ENCODE measurements at places on chromosomes 5 and 9. TPM values are rescaled to one million over a fixed set of nuclear protein-coding genes. Genes with fewer than 3 reads are reported as not detected.

DNA sequence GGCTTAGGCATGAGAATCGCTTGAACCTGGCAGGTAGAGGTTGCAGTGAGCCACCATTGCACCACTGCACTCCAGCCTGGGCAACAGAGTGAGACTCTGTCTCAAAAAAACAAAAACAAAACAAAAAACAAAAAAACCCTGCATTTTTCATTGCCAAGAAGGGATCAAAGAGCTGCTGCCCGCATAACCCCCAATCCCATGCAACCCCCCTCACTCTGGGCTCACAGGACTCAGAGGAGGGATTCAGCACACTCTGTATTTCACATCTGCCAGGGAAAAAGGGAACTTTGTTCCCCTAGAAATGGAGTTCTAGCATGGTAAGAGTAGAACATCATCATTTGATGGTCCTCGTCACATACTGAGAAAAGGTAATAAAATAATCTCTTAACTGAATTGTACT is 153.9 kb upstream of the GNA14 start:
- no peak for ATAC-seq

Gene TEK
- total RNA-seq: 1.9 TPM

DNA sequence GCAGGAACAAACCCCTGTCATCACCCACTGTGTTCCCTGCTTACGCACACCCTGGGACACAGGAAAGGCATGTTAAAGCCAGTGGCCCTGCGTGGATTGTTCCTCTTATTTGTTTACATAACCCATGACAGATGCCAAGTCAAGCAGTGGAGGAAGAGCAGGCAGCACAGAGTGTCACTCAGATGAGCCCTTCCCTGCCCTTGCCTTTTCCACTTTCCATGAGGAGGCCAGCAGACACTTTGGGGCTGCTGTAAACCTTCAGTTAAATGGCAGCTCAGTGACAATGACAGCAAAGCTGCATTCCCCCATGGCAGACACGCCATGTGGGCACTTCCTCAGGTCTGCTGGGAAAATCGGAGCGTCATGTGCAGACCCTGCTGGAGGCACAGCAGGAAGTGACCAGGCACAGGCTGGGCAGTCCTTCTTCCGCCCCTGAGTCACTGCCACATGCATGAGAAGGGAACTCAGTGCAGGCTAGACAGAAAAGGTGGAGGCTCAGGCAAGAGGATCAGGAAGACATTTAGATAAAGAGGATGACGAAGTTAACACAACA is 216.8 kb upstream of the PIK3R1 start:
- ATAC-seq: peak; percentile 66

Gene COL23A1
- total RNA-seq: 0.32 TPM

Gene ANXA1
- total RNA-seq: 4,910 TPM

DNA sequence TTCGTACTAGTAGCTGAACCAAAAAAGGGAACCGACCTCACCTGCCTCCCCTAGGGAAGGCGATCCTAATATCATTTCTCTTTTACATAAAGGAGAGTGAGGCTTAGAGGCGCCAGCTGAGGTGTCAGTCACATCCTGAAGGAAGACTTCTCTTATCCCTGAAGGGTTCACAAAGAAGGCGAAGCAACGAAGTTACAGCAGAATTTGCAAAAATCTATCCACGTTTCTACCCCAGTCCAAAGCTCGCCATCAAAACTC is 598 bp upstream of the KIAA1191 start:
- no peak for ATAC-seq

DNA sequence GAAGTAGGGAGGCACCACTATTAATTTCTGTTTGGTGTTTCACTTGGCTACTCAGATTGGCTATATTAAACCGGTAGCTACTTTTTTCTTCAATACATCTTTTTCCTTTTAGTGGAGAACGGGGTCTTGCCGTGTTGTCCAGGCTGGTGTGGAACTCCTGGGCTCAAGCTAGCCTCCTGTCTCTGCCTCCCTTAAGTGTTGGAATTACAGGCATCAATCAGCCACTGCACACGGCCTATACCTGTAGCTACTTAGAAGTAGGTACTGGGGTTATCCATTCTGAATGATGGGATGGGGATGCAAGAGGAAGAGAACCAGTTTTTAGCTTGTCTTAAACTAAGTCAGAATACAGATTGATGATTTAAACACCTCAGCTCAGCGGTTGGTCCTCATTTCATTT is 1.7 kb downstream of the UBE2D2 start:
- ATAC-seq: no peak

DNA sequence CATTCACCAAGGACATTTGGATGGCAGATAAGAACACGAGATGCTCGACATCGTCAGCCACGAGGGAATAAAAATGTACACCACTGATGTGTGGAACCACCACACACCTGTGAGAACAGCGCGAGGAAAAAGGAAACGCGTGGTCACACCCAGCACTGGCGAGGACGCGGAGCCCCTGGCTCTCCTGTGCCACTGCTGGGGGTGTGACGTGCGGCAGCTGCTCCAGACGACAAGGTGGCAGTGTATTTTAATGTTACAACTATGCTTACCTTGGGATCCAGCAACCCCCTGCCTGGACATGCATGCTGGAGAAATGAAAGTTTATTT is 13.6 kb upstream of the CEP72 start:
- ATAC-seq: no peak

DNA sequence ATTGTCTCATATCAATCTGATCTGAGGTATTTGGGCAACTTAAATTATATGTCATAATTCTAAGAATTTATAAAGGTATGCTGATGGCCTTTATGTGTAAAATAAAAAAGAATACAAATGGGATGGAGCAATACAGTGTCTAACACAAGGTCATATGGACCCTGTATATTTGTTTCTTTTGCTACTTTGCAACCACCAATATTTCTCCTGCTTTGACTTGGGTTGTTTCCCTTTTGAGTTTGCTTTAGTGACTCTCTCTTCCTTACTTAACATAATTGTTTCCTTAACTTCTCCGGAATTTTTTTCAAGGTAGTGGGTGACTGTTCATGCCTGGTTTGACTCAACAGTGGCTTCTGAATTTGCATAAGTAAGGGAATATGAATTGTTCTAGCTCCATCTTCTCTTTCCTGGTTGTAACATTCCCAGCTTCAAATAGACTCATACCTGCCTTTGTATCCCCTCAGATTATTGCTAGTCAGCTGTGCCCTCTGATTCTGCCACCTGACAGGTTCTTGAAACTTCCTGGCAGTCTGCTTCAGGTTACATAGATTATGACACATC is 30.2 kb upstream of the ANXA1 start:
- ATAC-seq: peak; percentile 40

DNA sequence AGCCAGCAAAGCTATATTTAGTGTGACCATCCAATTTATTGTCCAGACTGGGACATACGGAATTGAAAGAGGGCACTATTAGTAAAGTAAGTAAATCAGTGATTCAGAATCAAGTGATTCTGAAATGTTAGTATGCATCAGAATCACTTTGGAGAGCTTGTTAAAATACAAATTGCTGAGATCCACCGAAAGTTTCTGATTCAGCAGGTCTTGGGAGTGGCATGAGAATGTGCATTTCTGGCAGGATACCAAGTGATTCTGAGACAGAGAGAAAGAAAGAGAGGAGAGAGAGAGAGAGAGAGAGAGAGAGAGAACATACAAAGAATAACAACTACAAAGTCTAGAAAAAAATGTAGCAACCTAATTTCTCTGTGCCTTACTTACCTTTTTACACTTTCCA is 65.4 kb upstream of the ASTN2 start:
- ATAC-seq: no peak

Gene SOHLH1
- total RNA-seq: not detected

Gene ITK
- total RNA-seq: 0.40 TPM

- peak; percentile 51 for ATAC-seq
Measured at GRCh38 chr5:55407059-55407684, 99.4 kb downstream of the MTREX start.

Gene PCDHA1
- not detected for total RNA-seq

Gene FAM163B
- total RNA-seq: not detected

- ATAC-seq: no peak
Measured at GRCh38 chr5:27947088-27947487, 908.7 kb upstream of the CDH9 start.

GRCh38 chr9:105967797-105968196 is 273.5 kb downstream of the TMEM38B start:
- no peak for ATAC-seq

GRCh38 chr5:61123145-61123544 is 39.1 kb downstream of the SMIM15 start:
- no peak for ATAC-seq

DNA sequence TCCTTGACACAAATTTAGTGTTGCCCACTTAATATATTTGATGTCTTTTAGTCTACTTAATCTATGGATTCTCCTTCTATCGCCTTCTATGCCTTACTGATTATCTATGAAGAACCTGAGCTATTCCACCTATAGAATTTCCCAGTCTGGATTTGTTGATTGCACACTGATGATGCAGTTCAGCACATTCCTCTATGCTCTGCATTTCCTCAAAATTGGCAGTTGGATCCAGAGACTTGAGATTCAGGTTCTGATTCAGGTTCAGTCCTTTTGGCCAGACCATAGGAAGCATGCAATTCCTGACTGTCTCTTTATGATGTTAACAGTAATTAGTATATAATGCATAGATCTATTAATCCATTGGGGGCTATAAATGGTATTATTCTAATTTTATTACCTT is 13.8 kb downstream of the SLC22A5 start:
- ATAC-seq: no peak

- no peak for ATAC-seq
Measured at GRCh38 chr5:121019734-121020133, 555.6 kb downstream of the PRR16 start.

GRCh38 chr5:123261752-123262151 is 161.5 kb downstream of the CEP120 start:
- peak; percentile 98 for ATAC-seq

DNA sequence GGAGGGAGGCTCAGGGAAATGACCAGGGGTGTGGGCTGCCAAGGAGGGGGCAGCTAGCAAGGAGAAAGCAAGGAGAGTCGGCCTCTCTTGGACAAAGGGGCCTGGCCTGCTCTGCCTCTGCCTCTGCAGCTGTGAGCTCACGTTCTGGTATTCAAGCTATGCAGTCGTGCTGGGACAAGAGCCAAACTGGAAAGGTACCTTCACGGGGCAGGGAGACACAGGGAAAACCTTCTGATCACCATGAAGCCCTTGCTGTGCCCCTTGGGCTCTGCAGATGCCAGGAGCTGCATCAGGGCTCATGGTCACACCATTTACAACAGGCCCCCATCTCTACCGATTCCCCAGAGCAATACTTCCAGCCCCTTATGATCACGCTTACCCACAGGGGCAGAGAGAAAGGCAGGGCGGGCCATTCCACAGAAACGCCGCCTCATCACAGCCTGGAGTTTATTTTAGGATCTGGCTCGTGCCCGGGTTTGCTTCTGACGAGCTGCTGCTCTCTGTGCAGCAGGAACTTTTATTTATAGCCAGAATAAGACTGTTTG is 63.2 kb downstream of the PRRT1B start:
- ATAC-seq: peak; percentile 63

DNA sequence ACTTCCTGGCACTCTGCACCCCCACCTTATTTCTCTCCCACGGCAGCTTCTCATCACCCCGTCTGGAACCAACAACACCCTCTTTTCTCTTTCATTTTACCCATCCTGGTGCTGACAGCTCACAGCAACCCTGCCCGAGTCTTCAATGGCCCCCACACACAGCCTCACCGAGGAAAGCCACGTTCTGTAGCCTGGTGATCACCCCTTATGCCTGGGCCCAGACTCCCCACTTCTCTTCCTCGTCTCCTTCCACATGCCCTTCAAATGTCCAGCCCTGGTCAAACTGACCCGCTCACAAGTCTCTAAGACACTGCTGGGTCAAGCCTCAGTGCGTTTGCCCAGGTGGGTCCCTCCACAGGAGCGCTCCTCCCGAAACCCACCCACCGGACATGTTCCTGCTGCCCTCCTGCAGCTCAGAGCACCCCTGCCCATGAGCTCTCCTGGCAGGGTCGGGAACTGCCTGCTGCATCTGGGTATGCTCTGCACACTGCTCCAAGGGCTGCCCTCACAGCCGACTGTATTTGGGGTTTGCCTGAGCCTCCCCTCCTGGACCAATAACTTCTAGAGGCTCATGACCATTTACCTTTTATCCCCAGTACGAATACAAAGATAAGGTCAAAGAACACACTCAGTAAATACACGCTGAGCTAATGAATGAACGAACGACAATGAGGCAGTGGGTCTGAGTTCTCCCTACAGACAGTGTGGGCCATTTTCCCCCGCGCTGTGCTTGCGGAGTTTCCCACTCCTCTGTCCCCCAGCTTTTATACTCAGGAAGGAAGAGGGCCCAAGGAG is 154.7 kb upstream of the PHYKPL start:
- ATAC-seq: no peak

Gene ITGA2
- total RNA-seq: 31.3 TPM

GRCh38 chr5:150148117-150148927 is 7.3 kb downstream of the PDGFRB start:
- ATAC-seq: no peak

DNA sequence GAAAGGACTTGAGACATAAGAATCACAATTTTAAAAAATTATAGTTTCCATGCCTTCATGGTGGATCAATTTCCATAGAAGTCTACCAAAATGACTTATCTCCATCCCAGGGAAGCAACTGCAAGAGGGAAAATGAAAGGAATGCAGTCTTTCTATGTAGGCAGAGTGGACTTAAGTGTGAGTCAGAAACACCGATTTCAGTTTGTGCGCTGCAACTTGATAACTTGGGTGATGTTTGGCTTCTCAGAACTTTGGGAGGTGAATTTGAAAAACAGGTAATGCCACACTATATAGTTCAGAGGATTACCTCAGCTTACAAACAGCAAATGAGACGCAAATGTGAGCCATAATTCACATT is 708 bp upstream of the CSNK1G3 start:
- ATAC-seq: no peak

- no peak for ATAC-seq
Measured at GRCh38 chr9:71821405-71821804, 53.1 kb upstream of the CEMIP2 start.

- no peak for ATAC-seq
Measured at GRCh38 chr5:5523066-5523505, 100.6 kb downstream of the ICE1 start.

Gene CARD9
- 0.80 TPM for total RNA-seq

- no peak for ATAC-seq
Measured at GRCh38 chr5:76449606-76450005, 46.5 kb downstream of the IQGAP2 start.

GRCh38 chr5:177294632-177295031 is 8.9 kb downstream of the RAB24 start:
- no peak for ATAC-seq

GRCh38 chr9:89792189-89793123 is 187.6 kb downstream of the GADD45G start:
- ATAC-seq: no peak

Gene GLRA1
- not detected for total RNA-seq

Gene ADRB2
- total RNA-seq: 2.8 TPM

GRCh38 chr9:135739271-135740220 is 37.6 kb downstream of the KCNT1 start:
- ATAC-seq: no peak

GRCh38 chr9:94826044-94826443 is 99.5 kb downstream of the AOPEP start:
- no peak for ATAC-seq

DNA sequence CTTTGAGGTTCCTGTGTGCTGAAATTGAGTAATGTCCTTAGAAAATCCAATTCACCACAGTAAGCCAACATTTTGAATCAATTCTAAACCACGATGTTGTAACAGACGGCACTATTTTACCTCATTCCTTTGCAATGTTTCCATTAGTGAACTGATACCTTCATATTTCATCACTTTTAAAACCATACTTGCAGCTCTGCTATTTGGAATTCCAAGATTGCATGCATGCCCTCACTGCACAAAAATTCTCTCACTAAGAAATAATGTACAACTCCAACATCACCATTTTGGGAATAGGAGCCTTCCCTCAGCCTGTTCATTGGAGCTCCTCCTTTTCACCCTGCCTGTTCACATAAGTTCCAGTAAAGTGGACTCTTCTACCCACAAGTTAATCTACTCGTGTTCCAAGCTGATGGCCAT is 74.8 kb upstream of the TGFBR1 start:
- no peak for ATAC-seq

All from esophagus mucosa (tissue), 1 donor.